ENCODE measurements at places on chromosomes 3 and 15.

DNA sequence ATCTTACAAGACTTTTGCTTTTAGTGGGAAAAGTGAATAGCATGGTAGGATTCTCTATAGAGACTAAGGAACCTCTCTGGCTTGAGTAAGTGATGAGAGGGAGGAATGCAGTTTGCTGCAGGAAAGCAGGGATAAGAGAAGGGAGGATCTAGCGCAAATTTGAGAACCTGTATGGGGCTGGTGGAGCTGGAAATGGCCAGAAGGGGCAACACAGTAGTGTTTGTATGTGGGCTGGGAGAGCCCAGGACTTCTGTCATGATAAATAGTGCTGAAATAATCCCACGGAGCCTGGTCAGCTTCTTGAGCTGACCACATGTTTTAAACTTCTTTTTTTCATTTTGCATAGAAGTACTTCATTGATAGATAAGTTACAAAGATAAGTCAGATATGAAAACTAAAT, 11.2 kb upstream of the SHC4 start:
- no peaks in the 10 kb centered on the region for H3K36me3 ChIP-seq
- H3K4me1 ChIP-seq, result peaks cover 3% of the 10 kb centered on the region
- no peak overlapping the region for H3K4me3 ChIP-seq

GRCh38 chr3:188446766-188447165, 292.8 kb downstream of the LPP start:
- no peaks in the 10 kb centered on the region for H3K27me3 ChIP-seq
- H3K27ac ChIP-seq, result no peak overlapping the region
- peaks cover 3% of the 10 kb centered on the region for H3K36me3 ChIP-seq
- H3K4me3 ChIP-seq, result no peak overlapping the region
- DNase-seq, result no peak

GRCh38 chr3:186772281-186772694, 11.1 kb upstream of the EIF4A2 start:
- peak overlapping the region; percentile 74 for H3K4me3 ChIP-seq
- DNase-seq, result no peak
- H3K27ac ChIP-seq, result peak overlapping the region; percentile 49
- H3K36me3 ChIP-seq, result no peaks in the 10 kb centered on the region

DNA sequence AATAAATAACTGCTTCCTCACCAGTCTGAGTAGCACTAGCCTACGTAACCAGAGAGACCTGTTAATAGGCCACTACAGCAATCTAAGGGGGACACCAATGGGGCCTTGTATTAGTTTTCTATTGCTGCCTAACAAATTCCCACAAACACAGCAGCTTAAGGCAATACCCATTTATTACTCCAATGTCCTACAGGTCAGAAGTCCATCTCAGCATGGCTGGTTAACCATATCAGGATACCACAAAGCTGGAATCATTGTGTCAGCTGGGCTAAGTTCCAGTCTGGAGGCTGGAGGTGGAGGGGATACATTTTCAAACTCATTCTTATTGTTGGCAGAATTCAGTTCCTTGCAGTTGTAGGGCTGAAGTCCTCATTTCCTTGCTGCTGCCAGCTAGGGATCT, 331.9 kb downstream of the ULK4 start:
- no peaks in the 10 kb centered on the region for H3K36me3 ChIP-seq
- no peaks in the 10 kb centered on the region for H3K27me3 ChIP-seq
- no peak overlapping the region for H3K27ac ChIP-seq

- DNase-seq, result no peak
- no peak overlapping the region for H3K4me3 ChIP-seq
- H3K36me3 ChIP-seq, result no peaks in the 10 kb centered on the region
- H3K27me3 ChIP-seq, result no peaks in the 10 kb centered on the region
These were observed 94.1 kb downstream of the ITPR1 start for GRCh38 chr3:4587061-4587837.

DNA sequence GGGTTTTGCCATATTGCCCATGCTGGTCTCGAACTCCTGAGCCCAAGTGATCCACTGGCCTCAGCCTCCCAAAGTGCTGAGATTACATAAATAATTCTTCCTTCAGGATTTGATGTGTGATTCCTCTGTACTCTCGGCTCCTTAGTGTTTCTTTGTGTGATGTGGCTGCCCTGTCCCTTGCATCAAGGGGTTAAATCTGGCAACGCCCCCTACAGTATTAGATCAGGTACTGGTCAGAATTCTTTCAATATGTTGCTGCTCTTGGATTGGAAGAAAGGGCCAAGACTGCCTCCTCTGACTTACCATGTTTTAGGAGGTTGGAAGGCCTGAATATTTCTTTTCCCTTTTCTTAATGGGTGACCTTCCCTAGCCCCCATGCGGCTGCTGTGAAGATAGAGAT, 390.6 kb upstream of the WNT5A start:
- H3K4me1 ChIP-seq, result no peaks in the 10 kb centered on the region
- no peak overlapping the region for H3K4me3 ChIP-seq
- no peak overlapping the region for H3K27ac ChIP-seq
- no peak for DNase-seq
- no peaks in the 10 kb centered on the region for H3K36me3 ChIP-seq

GRCh38 chr3:49120096-49120437, 556 bp downstream of the USP19 start:
- H3K27me3 ChIP-seq, result no peaks in the 10 kb centered on the region
- no peak for DNase-seq
- H3K27ac ChIP-seq, result peak overlapping the region; percentile 97
- H3K4me1 ChIP-seq, result peaks cover 17% of the 10 kb centered on the region
- H3K36me3 ChIP-seq, result peaks cover 74% of the 10 kb centered on the region
- H3K4me3 ChIP-seq, result peak overlapping the region; percentile 97

- H3K4me3 ChIP-seq, result no peak overlapping the region
- DNase-seq, result no peak
- H3K36me3 ChIP-seq, result no peaks in the 10 kb centered on the region
- no peak overlapping the region for H3K27ac ChIP-seq
- H3K4me1 ChIP-seq, result peaks cover 28% of the 10 kb centered on the region
These were observed 201.8 kb downstream of the ABHD5 start for GRCh38 chr3:43892526-43892925.

- H3K36me3 ChIP-seq, result no peaks in the 10 kb centered on the region
- DNase-seq, result no peak
- H3K4me1 ChIP-seq, result no peaks in the 10 kb centered on the region
- no peak overlapping the region for H3K4me3 ChIP-seq
- H3K27me3 ChIP-seq, result no peaks in the 10 kb centered on the region
These were observed 220.1 kb downstream of the TBC1D2B start for GRCh38 chr15:77857419-77857818.

DNA sequence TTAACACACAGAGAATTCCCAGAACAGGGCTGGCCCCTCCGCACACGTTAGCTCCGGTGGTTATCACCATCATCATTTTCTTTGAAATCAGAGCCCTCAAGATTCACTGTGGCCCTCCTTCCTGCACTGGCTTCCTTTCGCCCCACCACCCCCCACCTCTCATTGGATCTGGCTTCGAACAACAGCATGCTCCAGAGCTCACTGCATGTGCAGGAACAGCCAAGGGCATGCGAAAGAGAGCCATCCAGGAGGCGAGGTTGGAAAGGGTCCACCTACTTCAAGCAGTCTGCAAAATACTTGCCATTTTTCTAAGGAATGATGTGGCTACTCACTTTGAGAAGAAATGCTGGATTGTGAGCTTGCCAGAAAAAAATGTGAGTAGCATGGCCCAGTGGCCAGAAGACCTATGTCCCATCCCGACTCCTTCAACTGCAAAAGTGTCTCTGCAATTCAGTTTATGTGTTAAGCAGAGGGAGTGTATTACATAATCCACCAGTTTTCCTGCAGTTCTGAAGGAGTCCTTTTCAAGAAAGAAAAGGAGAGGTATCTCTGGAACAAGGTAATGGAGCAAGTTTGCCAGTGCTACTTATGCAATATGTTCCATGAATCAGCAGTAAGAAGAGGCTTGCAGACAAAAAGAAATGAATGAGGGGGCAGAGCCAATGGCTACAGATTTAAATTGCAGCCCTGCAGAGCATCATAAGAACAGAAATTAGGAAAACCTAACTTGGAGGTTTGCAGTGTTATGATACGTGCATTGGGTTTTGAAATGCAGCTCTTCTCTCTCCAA, 92.8 kb downstream of the OCA2 start:
- H3K27ac ChIP-seq, result no peak overlapping the region
- no peak for DNase-seq
- no peak overlapping the region for H3K4me3 ChIP-seq
- H3K36me3 ChIP-seq, result no peaks in the 10 kb centered on the region
- H3K4me1 ChIP-seq, result no peaks in the 10 kb centered on the region

DNA sequence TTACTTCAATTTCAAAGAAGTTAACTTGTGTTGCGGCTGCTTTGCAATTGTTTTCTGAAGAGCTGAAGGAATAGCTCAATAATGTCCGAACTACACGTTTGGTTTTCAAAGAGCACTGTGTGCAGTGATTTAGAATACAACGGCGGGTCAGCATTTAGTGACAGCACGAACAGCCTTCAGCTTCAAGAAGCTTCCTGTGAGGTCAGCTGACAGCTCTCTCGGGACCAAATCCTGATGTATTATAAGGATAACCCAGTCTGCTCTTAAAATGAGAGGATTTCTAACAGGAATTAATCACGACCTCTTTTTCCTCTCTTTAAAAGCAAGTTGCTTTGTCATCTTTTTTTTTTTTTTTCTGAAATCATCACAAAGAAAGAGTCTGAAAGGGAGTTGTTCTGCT, 97.9 kb upstream of the UNC13C start:
- no peak overlapping the region for H3K27ac ChIP-seq
- H3K4me3 ChIP-seq, result no peak overlapping the region
- H3K27me3 ChIP-seq, result no peaks in the 10 kb centered on the region
- H3K4me1 ChIP-seq, result no peaks in the 10 kb centered on the region
- no peaks in the 10 kb centered on the region for H3K36me3 ChIP-seq

GRCh38 chr15:36960179-36960946, 140.0 kb downstream of the MEIS2 start:
- no peaks in the 10 kb centered on the region for H3K36me3 ChIP-seq
- no peaks in the 10 kb centered on the region for H3K27me3 ChIP-seq
- H3K27ac ChIP-seq, result no peak overlapping the region
- H3K4me3 ChIP-seq, result no peak overlapping the region
- peaks cover 9% of the 10 kb centered on the region for H3K4me1 ChIP-seq

DNA sequence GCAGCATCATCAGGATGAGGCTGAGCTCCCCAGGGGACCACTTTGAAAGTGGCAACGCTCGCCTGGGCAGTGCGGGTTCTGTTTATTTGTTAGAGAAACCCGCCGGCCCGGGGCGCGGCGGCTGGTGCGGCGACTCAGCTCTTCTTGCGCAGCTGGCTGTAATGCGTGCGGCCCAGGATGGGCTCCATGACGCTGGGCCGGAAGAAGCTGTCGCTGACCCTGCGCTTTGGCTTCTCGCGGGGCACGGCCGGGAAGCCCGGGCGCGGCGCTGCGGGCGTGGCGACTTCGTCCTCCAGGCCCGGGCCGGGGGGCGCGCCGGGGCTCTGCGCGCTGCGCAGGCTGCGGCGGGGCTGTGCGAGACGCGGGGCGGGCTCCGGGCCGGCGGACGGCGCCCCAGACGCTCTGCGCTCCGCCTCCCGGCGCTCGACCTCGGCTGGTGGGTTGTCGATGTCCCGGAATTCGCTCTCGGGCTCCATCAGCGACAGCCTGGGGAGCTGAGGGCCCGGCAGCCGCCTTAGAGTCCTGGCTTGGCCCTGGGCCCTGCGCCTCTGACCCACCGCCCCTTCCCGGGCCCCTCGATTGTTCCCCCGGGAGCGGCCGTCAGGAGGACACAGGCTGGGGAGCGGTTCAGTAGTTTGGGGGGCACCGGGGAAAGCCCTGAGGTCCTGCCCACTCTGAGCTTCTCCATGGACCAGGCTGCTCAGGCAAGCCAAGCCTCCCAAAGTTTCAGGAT, 10.3 kb upstream of the KIF7 start:
- H3K27ac ChIP-seq, result peak overlapping the region; percentile 96
- no peaks in the 10 kb centered on the region for H3K27me3 ChIP-seq
- H3K4me1 ChIP-seq, result peaks cover 41% of the 10 kb centered on the region
- H3K4me3 ChIP-seq, result peak overlapping the region; percentile 65

GRCh38 chr15:52496776-52497470, 31.8 kb downstream of the MYO5A start:
- no peaks in the 10 kb centered on the region for H3K27me3 ChIP-seq
- H3K36me3 ChIP-seq, result no peaks in the 10 kb centered on the region
- no peak overlapping the region for H3K4me3 ChIP-seq

DNA sequence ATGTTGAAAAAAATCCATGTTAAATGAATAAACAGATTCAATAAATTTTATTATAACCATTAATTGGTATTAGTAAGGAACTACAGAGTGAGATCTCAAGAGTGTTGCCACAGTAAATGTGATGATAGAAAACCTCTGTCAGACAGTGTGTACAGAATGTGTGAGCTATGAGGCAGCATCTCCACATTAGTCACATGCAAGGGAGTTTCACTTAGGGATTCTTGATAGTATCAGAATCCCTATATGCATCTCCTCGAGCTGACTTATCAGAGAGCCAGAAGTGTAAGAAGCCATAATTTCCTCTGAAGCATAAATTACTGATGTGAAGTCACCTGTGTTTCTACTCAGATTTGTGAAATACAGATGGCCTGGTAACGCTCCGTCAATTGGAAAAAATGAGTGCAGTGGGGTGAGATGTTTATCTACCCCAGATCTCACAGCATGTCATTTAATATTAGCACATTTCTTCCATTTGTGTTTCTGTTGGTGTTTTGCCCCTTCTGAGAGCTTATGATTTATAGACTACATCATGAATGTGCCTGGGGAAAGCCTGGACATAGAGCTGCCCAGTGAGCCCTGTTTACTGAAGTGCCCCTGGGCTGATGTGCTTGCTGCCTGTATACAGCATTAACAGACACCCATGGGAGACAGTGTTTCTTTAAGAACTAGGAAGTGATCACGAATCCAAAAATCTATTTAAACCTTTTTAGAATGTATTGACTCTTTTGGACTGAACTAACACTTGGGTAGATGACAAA, 262.4 kb downstream of the CPNE4 start:
- H3K27ac ChIP-seq, result no peak overlapping the region
- no peaks in the 10 kb centered on the region for H3K36me3 ChIP-seq
- H3K4me1 ChIP-seq, result no peaks in the 10 kb centered on the region
- no peak overlapping the region for H3K4me3 ChIP-seq
- no peak for DNase-seq

DNA sequence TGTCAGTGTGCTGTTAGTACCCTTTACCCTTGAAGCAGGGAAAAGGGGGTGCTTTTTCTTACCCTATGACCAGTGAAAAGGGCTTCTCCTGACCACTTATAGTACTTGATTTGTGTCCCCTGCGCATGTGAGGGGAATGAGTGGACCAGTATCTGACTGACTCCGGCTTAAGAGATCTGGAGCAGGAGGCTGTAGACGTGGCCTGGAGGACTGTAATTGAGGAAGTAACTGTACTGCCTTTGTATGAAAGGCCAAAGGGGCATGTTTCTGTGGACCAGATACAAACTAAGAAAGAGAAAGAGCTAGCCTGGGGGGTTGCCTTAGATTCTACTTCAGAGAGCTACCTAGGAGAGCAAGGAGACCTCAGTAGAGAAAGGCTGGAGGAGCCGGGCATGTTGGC, 89.9 kb upstream of the TBL1XR1 start:
- H3K4me1 ChIP-seq, result peaks cover 4% of the 10 kb centered on the region
- no peaks in the 10 kb centered on the region for H3K27me3 ChIP-seq
- DNase-seq, result no peak
- no peak overlapping the region for H3K4me3 ChIP-seq
- H3K27ac ChIP-seq, result no peak overlapping the region

DNA sequence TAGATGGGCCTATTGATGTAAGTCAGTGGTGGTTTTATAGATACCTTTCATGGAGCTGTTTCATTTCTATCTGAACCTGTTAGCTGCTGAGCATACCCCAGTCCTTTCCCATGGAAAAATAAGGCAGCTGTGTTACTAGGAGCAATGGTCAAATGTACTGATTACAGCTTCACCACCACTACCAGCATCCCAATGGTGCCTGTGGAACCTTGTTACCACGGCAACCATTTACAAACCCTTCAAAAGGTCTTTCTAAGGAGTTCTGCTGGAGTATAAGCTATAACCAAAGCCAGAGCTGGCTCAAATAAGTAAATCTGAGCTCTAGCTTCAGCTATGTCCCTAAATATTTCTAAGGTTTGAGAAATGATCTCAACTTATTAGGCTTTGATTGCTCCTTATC, 133.4 kb upstream of the ACP3 start:
- H3K27me3 ChIP-seq, result no peaks in the 10 kb centered on the region
- DNase-seq, result no peak
- no peaks in the 10 kb centered on the region for H3K36me3 ChIP-seq

All from thoracic aorta (tissue), 2 donors.